ENCODE measurements at places on chromosomes 16 and 17.

- DNase-seq, result no peak
Measured at GRCh38 chr17:17853811-17854447, 17.1 kb upstream of the SREBF1 start.

DNA sequence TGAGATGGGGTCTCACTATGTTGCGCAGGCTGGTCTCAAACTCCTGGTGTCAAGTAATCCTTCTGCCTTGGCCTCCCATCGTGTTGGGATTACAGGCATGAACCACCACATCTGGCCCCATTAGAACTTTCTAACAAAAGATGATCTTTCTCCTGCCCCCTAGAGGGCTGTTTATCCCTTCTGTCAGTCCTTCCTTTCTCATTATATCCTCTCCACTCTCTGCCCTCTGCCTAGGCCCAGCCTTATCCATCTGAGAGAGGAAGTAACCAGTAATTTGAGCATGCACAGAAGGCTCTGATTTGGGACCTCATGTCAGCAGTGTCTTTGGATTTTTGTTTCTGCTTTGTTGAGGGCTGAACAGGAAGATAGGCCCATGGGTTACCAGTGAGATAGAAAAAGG is 4.4 kb upstream of the DHX40 start:
- DNase-seq, result no peak

- DNase-seq, result no peak
Measured at GRCh38 chr16:65538976-65539375, 417.1 kb upstream of the CDH11 start.

- no peak for DNase-seq
Measured at GRCh38 chr17:75457047-75457654, 716 bp downstream of the TMEM94 start.

DNA sequence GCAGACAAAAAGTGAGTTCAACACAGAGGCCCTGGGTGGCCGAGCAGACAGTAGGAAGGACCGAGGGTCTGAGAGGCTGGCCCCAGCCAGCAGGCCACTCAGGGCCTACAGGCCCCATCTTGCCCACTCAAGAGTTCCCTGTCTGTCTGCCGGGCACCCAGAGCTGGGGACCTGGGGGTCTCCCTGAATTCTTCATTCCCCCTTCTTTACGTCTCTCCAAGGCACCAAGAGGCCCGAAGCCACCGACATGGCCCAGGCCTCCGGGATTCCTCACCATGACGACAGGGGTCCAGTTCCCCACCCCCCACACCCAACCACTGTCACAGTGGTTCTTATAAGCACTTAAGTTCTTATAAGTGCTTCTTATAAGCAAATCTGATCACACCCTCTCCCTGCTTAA is 49.2 kb downstream of the NOS2 start:
- no peak for DNase-seq

Data from NT2/D1 (cell line).